Activated CD4-positive, alpha-beta T cell treated with anti-CD3 and anti-CD28 coated beads, Interleukin-2, amount 50 U/mL, for 1 hour (primary cell): ENCODE measurements at places on chromosomes 2 and 18.

- no peak for DNase-seq
Measured at GRCh38 chr2:102256276-102256675, 55.1 kb upstream of the IL1RL1 start.

DNA sequence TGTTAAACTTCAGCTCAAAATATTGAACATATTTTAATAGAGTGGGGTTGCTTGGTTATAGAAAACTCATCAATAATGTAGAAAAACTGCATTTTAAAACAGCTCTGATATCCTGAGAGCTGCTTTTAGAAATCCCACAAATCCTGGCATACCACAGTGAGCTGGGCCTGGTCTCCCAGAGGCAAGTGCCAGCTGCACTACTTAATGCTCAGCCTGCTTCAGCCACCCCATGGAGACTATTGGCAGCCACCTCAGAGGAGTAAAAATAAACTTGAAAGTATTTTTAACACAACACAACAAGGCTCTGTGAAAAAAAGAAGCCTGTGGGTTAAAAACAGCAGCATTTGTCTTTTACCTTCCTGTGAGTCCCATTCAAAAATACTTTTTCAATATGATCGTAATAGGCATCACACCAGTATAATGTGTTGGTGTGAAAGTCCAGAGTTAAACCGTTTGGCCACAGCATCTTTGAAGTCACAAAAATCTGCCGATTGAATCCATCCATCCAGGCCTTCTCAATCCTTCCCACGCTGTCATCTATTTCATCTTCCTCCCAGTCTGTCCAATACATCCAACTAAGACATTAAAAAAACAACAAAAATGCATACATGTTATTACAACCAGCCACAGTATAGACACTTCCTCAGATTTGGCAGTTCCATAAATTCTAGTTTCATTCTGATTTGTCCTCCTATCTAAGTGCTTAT, 1115.3 kb downstream of the LRP1B start:
- DNase-seq, result no peak

- no peak for DNase-seq
Measured at GRCh38 chr2:9365498-9366019, 57.8 kb downstream of the ITGB1BP1 start.

GRCh38 chr2:133431289-133431688, 137.0 kb downstream of the NCKAP5 start:
- no peak for DNase-seq

DNA sequence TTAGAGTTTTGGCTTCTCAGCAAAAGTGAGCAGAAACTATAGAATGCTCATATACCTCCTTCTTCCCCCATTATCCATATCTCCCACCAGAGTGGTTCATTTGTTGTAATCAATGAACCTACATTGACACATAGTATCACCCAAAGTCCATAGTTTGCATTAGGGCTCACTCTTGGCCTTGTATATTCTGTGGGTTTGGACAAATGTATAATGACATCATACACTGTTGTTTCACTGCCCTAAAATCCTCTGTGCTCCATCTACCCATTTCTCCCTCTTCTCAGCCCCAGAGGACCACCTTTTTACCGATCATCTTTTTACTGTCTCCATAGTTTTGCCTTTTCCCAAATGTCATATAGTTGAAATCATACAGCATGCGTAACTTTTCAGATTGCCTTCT, 24.1 kb downstream of the ZFP36L2 start:
- DNase-seq, result no peak

- DNase-seq, result no peak
Measured at GRCh38 chr18:56844556-56844955, 193.4 kb downstream of the WDR7 start.

DNA sequence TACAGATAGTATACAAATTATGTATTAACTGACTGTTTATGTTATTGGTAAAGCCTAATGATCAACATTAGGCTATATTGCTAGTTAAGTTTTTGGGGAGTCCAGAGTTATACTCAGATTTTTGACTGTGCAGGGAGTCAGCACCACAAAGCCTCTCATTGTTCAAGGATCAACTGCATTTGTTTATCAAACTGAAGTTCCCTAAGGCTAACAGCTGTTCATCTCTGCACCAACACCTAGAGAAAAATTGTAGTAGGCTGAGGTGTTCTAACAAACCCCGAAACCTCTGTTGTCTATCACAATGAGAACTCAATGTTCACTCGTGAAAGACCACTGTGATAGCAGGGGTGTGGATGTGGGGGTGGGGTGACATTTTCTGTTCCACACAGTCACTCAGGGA, 97.7 kb downstream of the HNMT start:
- DNase-seq, result no peak

- DNase-seq, result no peak
Measured at GRCh38 chr2:148592791-148593190, 51.8 kb upstream of the EPC2 start.

DNA sequence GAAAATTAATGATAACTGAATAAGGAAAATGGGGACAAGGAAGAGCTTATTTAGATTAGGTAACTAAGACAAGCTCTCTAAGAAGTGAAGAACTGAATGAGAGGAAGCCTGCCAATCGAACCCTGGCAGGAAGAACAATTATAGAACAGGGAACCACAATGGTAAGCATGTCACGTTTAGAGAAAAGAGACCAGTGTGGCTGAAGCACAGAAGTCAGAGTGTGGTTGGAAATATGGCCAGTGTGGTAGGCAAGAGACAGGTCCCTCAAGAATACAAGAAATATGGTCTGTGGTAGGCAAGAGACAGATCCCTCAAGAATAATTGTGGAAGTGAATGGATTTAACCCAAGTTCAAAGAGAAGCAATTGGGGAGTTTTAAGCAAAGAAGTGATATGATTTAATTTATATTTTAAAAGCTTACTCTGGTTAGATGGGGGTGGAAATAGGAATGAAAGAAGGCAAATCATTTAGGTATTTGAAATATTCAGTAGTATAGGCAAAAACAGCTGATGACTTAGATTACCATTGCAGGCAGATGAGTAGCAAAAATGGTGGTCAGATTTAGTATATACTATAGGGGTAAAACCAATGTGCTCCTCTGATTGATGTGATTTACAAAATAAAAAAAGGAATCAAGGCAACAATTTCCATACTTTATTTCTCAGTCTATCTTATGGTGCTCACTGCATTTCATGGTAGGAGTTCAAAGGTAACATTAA, 38.8 kb upstream of the ERMN start:
- DNase-seq, result no peak

- no peak for DNase-seq
Measured at GRCh38 chr2:34979148-34979547, 1376.4 kb upstream of the CRIM1 start.

DNA sequence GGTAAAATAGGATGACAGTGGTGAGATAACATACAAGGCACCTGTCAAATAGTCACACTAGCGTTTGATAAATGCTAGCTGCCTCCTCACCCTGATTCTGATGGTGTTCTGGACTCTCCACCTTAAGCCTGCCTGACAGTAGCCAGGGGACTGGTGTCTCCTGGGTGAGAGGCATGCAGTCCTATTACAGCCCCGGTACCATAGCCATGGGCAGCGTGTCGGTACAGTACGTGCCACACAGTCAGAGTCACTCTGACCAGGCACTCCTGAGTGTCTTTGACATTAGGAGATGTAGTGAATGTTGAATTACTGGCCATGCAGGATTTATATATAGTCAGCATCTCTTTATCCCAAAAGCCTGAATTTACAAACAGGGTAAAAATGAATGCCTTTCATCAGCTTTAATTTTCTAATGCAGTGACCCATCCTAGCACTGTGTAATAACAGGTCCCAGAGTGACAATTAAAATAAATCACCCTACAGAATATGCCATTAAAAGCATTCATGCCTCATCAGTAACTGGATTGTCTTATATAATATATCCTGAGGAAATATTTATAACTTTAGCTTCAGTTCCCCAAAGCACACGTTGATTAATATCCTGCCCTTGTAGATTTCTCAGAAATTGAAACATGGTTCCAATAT, 760.3 kb upstream of the SOX11 start:
- no peak for DNase-seq

DNA sequence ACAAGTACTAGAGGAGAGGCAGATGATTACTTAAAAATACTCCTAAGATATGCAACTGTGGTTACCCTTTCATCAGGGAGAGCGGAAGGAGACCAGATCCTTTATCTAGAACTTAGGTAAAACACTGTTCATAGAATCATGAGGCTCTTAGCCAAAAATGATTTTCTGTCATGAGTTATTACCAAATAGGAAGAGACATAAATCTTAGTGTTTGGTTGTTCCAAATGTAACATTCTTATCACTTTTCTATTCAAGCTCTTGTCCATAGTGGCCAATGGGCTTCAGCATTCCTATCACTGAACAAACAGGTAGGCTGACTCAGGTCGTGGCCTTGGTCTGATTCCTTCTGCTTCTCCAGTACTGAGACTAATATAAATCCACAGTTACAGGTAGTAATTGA, 38.5 kb downstream of the RPRD1A start:
- DNase-seq, result no peak

DNA sequence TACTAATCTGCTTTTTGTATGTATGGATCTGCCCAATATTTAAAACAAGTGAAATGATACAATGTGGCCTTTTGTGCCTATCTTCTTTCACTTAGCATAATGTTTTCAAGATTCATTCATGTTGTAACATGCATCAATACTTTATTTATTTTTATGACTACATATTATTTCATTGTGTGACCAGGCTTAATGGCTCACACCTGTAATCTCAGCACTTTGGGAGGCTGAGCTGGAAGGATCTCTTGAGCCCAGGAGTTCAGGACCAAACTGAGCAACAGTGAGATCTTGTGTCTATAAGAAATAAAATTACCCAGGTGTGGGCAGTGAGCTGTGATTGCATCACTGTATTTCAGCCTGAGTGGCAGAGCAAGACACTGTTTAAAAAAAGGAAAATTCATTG, 33.2 kb downstream of the SPOPL start:
- DNase-seq, result no peak

DNA sequence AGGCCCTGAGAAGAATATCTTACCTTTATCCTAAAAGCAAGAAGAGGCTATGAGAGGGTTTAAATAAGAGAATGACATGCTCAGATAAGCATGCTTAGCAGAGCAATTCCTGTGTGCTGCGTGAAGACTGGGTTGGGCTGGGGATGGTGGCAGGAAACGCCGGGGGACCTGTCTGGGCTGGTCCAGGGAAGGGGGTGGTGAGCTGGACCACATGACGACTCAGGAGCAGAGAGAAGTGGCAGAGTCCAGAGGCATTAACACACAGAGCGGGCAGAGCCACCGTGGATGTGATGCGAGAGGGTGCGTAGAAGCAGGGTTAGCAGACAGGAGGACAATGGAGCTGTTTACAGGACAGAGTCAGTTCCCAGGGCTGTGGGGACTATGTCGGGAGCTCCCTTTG, 84.5 kb downstream of the ZBTB7C start:
- DNase-seq, result no peak

- DNase-seq, result no peak
Measured at GRCh38 chr2:196162586-196163175, 8.7 kb downstream of the STK17B start.

GRCh38 chr2:37569986-37570679, 101.3 kb downstream of the CDC42EP3 start:
- no peak for DNase-seq

DNA sequence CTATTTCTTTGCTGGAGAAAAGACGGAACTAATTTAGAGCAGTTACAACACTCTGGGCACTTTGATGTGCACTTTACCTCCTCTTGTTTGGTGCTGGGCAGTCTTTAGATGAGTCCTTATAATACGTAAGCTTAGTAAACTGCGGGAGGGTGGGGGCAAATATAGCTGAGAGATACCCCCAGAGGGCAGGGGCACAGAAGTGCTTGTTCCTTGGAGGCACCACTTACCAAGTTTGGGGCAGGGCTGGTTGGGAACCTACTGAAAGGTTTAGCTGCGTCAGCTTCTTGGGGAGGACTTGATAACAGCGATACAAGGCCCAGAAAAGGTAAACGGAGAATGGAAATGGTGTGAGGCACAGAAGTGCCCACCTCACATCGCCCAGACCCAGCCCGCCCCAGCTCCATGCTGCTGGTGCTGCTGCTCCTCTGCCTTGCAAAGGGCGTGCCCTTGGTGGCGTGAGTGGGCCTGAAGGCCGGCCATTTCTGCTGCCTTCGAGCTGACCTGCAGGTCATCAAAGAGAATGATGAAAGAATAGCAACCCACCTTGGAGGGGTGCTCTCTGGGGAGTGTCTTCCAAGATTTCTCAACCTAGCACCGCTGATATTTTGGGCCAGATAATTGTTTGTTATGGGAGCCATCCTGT, 128.2 kb upstream of the EML6 start:
- no peak for DNase-seq

DNA sequence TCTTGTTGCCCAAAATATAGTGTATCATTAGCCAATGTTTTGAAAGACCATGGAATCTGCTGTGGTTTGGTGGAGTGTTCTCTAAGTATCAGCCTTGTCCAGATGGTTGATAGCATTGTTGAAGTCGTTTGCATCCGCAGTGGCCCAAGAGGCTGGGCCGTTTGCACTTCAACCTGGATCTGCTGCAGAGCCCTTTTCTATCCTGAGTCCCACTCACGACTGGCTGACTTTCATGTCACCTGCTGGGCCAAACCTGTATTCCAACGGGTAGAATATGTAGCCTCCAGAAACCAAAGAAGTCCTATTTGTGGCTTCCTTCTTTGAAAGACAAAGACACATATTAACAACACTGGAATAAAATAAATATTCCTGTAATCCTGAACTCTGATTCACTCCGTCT, 1154.1 kb downstream of the RPIA start:
- DNase-seq, result no peak

GRCh38 chr2:128158176-128158575, 67.2 kb downstream of the UGGT1 start:
- DNase-seq, result no peak

- no peak for DNase-seq
Measured at GRCh38 chr2:73931531-73932500, 5.1 kb downstream of the DGUOK start.

GRCh38 chr2:111908578-111908977, 10.2 kb downstream of the MERTK start:
- no peak for DNase-seq

DNA sequence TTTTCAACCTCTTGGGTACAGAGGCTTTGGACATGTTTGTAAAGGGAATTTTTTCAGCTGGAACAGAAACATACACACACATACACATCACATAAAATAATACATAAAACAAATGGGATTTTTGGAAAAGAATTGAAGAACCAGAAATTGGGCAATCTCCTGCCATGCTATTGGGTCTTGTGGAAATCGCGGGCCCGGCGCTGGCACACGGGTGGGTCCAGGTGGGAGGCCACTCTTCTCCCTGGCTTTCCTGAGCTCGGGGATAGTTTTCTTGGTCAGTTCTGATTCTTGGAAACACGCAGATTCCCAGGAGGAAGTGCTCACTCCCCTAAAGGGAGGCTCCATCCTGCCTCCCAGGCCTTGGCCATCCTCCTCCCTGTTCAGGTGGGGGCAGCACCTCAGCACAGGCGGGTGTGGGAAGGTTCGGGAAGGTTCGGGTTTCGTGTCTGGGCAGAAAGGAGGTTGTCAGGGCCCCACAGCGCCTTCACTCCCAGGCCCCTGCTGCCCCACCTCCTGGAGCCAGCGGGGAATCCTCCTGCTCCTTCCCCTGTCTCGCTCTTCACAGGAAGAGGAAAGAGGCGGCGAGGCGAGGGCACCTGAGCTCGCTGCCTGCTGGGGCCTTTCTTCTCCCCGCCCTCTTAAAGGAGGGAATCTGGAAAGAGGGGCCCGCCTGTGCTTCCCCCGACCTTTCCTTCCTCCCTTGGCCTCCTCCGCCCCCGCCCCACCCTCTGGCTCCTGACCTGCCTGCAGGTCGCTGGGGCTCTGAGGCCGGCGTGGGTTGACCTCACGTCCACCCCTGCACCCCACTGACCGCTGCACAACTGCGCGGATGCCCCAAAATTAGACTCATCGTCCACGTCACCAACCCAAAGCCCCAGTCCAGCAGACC, 97.8 kb upstream of the PXDN start:
- no peak for DNase-seq

GRCh38 chr2:47313141-47313691, 89.7 kb upstream of the MSH2 start:
- DNase-seq, result no peak

- no peak for DNase-seq
Measured at GRCh38 chr2:1654696-1655374, 89.5 kb downstream of the PXDN start.
